ENCODE measurements at places on chromosomes 16 and 17.
A peak's percentile ranks its signal among the peaks of the same experiment; 100 is the strongest.

DNA sequence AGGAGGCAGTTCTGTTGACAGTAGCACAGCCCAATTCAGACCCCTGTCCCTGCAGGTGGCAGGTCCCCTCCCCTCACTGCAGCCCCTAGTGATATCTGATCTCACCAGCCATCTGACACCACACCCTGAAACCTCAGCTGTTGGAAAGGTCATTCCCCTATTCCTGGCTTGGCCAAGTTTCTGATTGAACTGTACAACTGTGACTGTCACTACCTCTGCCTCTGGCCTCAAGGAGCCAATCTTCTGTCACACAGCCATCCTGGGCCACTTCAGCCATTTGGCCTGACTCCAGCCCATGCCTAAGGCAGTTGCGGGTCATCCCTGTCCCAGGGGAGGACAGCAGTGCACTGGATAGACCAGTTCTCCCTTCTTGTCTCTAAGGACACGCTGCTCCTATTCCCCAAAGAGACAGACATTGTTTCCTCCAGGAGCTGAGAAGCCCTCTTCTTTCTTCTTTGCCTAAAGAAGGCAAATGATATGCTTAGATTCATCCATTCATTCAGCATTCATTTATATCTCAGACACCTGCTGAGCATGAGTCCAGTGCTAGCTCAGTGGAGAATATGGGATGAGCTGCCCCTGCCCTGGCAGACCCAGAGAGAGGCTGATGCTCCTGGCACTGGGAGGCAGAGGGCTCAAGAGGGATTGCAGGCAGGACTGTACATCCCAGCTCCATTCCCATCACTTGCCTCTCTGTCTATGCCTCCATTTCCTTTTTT lies 4.6 kb upstream of the ALDOA start:
- DNase-seq = no peak

DNA sequence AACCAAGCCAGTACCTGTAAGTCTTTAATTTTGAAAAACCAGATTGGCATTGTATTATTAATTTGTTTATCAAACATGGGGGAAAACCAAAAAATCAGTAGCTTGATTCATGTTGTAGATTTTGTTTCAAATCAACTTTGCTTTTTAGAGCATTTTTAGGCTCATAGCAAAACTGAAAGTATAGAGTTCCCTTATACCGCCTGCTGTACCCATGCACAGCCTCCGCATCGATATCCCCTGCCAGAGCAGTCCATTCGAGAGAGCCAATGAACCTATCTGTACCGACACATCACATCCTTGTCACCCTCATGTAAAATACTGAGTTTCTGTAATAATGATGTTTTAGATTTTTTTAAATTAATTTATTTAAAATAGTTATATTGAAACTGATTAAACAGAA lies 16.2 kb upstream of the MRC2 start:
- DNase-seq = no peak

- DNase-seq = peak; percentile 44
Measured at GRCh38 chr16:58661199-58661830, 23.3 kb downstream of the SLC38A7 start.

DNA sequence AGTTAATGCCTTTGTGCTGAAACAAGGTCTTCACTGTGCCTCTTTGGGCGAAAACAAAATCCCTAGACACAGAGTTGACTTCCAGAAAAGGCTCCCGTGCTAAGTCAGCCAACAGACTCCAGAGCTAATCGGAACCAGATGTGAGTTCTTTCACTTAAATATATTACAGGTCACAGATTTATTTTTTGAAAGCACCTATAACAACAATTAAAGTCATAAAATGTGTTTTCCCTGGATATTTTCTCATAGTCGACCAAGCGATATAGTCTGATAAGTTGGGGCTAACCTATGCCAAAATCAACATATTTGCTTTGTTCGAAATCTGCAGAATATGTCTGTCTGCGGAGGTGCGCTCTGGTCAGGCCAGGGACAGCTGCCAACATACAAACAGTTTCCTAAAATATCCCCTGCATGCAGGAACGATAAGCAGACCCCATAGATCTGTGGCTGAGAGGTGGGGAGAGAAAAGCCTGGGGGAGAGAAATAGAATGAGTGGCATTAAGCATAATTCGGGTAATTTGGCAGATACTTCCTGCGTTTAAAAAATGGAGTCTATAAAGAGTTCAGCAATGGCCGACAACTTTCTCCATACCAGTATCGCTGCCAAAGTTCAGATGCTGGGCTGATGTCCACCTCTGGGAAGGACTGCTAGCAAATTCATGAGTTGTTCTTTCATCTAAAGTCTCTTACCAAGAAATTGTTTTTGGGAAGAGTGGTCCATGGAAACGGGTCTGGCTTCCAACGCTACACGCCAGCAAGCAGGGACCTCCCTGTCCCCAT lies 50.8 kb upstream of the MYH10 start:
- peak; percentile 67 for DNase-seq

- DNase-seq = peak; percentile 70
Measured at GRCh38 chr17:42681976-42682721, at the start of gene CNTNAP1. CNTNAP1 (plus strand) TSS chr17:42682531; CDS start chr17:42682830, 299 bp downstream.

GRCh38 chr16:68190736-68191510 lies 45.0 kb downstream of the ESRP2 start:
- DNase-seq = peak; percentile 44

DNA sequence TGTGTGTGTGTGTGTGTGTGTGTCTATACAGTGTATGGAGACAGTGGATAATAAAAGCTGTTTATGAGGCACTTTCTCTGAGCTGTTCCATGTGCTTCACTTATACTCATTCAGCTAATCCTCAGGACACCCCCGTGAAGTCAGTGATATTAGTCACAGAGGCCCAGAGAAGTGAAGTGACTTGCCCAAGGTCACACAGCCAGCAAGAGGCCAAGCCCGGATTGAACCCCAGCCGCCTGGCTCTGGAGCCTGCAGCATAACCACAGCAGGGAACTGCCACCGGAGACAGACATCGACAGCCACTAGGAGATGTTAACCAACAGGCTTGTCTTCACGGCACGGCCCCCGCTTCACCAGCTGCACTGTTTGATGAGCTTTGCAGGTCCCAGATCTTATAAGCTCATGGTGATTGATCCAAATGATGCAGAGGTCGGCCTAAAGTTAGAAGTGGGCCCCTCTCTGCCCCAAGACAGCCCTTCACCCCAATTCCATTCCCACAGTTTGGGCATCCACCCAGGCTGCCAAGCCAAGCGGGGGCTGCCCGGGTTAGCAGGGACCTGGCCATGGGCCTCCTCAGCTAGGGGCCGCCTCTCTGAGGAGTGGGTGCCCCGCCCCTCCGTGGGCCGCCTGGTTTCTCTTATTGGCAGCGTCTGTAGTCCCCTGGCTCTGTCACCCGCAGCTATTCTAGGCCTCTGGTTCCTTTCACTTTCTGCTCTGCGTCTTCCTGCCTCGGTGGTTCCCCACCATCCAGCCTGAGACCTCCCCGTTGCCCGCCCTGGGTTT lies 30.9 kb downstream of the SOCS1 start:
- no peak for DNase-seq

GRCh38 chr16:3988011-3988410 lies 107.5 kb upstream of the CREBBP start:
- DNase-seq = no peak

DNA sequence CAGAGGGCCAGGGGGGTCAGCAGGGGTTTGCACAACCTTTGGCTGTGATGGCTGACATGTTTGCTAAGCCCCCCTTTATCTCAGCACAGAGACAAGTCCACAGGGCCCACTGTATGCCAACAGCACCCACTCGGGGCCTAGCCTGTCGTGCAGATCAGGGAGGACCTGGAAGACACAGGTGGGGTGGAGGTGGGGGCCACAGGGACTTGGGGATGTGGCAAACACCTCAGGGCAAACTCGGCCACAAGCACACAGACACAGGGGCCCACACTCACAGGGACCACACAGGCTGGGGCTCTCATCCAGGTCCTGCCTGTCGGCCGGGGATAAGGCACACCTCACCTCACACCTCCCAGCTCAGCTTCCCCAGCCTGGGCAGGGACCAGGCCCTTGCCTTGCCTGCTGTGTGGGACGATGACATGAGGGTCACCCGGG lies 87.9 kb downstream of the C16orf78 start:
- no peak for DNase-seq
